Stimulated activated CD8-positive, alpha-beta memory T cell treated with anti-CD3 and anti-CD28 coated beads, Interleukin-2, amount 100 ng/mL, for 1 hour (primary cell): ENCODE measurements at places on chromosomes 13 and 19.

DNA sequence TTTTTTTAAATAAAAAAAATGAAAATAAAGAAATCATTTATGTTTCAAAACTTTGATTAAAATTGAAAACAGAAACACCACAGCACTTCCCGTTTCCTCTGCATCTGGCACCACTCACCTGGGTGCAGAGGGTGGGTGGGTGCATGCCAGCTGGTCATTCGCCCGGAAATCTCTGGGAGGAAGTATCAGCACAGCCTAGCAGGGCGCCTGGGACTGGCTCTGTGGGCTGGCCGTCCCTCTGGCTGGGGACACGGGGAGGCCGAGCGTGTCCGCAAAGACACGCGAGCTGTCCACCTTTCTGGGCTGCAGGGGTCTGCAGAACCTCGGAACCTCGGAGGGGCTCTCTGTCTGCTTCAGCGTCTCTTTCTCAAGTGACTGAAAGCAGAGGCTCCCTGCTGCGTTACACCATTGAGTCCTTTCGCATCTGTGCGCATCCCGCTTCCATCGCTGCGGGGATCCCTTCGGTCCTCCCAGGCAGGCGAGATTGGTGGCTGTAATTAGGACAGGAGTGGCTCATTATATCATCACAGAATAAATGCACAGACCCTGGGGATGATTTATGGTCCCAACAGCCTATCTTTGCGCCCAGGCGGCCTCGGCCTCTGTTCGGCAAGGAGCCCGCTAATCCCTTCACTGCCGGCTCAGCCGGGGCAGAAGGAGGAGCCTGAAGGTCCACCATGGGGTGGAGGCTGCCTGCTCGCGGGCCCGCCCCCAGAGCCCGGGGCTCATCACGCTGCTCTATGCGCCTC is 17.2 kb downstream of the CRTC1 start:
- peak; percentile 31 for DNase-seq

GRCh38 chr13:52978989-52979388 is 49.6 kb upstream of the OLFM4 start:
- DNase-seq = no peak

DNA sequence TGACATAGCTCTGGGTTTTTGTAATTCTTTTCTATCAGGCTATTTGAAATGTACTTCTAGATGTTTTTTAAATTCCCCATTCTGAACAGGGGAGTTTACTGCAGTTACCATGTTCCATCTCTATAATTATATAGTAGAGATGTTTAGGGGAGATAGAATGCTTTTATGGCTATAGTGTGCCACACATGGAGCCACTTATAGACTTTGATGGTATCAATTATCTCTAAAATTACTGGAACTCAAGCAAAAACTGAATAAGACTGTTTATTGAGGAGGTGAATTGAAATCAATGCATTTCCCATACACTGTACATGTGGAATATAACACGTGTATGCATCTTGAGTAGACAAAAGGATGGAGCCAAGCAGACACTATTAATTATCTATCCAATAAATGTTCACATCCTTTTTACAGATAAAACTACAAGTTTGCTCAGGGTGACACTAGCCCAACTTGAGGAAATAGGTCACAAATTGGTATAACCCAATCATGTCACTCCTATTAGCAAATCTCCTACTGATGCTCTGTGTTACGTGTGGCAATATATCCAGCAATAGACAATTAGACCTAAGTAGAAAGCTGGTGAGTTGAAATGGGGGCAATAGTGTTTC is 1882.6 kb downstream of the PCDH9 start:
- DNase-seq = no peak

GRCh38 chr19:22545751-22546150 is 88.4 kb upstream of the ZNF492 start:
- DNase-seq = no peak

- no peak for DNase-seq
Observed at GRCh38 chr13:112161521-112162301, 94.8 kb downstream of the SOX1 start.

GRCh38 chr19:54646331-54646841 is 16.1 kb downstream of the LILRB1 start:
- DNase-seq = no peak

GRCh38 chr19:39303373-39304184 is 7.4 kb downstream of the IFNL1 start:
- no peak for DNase-seq

DNA sequence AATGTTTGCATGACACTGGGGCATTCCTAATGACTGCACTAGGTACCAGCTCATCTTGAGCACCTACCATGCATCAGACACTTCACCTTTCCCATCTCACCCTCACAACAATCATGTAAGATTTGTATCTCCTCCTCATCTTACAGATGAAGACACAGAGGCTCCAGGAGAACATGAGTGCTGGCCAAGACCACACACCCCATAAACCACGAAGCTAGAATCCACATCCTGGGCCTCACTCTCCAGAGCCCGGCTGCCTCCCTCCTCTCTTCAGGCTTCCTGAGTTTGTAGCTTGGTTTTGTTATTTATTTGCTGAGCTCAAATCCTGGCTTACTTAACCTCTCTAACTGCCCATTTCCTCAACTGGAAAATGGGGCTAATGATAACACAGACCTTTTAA is 25.9 kb downstream of the FAM216B start:
- DNase-seq = no peak

GRCh38 chr19:14147797-14148605 is 11.6 kb upstream of the ASF1B start:
- peak; percentile 30 for DNase-seq

DNA sequence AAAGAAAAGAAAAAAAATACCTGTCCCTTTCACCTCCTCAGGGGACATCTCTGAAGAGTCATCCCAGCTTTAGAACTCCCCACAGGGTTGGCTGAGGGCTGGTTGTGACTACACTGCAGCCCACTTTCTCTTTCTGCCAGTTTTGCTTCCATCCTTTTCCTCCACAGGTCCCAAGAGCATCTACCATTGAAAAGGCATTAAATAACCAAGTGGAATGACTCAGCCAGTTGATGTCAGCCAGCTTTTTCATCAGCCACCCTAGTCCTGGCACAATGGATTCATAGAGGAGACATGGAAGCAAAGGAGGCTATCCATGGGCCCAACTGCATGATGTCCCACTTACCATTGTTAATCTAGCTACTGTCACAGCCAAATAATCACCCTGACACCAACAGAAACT is 9.2 kb upstream of the RCBTB1 start:
- DNase-seq = no peak

- no peak for DNase-seq
Observed at GRCh38 chr13:113049981-113050380, 55.6 kb upstream of the F7 start.

- DNase-seq = no peak
Observed at GRCh38 chr19:28485292-28485691, 727.7 kb downstream of the UQCRFS1 start.

- DNase-seq = no peak
Observed at GRCh38 chr13:76864259-76864658, 21.9 kb downstream of the KCTD12 start.

GRCh38 chr19:21474671-21475181 is 30.7 kb upstream of the ZNF429 start:
- peak; percentile 60 for DNase-seq

GRCh38 chr13:33367171-33367895 is 81.8 kb upstream of the STARD13 start:
- no peak for DNase-seq

DNA sequence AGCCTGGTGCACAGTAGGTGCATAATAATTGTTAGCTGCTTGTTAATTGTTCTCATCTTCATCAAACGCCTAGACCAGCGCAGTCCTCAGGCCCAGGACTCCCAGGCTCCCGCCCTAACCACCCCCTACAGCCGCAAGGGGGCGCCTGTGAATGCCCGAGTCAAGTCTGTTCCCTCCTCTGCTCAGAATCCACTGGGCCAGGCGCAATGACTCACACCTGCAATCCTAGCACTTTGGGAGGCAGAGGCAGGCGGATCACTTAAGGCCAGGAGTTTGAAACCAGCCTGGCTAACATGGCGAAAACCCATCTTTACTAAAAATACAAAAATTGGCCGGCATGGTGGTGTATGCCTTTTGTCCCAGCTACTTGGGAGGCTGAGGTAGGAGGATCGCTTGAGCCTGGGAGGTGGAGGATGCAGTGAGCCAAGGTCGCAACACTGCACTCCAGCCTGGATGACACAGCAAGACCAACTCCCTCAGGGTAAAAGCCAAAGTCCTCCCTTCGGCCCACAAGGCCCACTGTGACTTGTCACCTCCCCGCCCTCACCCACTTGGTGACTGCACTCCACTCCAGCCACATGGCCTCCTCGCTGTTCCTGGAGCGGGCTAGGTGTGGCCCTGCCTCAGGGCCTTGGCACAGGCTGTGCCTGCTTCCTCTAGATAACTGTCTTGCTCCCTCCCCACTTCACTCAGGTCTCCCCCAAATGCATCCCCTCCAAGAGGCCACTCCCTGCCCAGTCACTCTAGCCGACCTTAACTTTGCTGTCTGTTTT is 9.1 kb downstream of the ZNF653 start:
- peak; percentile 45 for DNase-seq

GRCh38 chr19:35885904-35886303 is 14.4 kb downstream of the NFKBID start:
- no peak for DNase-seq

GRCh38 chr19:7429638-7430282 is 59.1 kb downstream of the PEX11G start:
- no peak for DNase-seq

DNA sequence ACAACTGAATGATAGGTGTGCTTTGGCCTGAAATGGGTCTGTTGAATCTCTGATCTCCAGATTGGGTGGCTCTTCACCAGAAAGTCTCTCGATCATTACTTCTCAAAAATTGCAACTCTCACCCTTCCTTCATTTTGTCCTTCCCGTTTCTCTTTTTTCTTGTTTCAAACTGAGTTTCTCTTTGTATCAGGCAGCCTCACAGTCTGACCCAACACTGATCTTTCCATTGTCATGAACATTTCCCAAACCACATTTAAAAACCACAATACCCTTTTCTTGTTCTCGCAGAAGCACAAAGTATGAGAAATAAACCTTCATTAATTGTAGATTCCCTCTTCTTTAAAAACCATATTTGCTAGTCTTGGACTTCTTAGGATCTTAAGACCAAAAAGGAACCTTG is 33.6 kb upstream of the HMGB1 start:
- no peak for DNase-seq

GRCh38 chr13:51770681-51771417 is 33.1 kb downstream of the DHRS12 start:
- no peak for DNase-seq

GRCh38 chr19:38904581-38905539 is 5.1 kb downstream of the NFKBIB start:
- DNase-seq = no peak

- no peak for DNase-seq
Observed at GRCh38 chr13:105643966-105644365, 891.5 kb downstream of the EFNB2 start.

- DNase-seq = no peak
Observed at GRCh38 chr13:26971990-26972887, 199.4 kb downstream of the USP12 start.

DNA sequence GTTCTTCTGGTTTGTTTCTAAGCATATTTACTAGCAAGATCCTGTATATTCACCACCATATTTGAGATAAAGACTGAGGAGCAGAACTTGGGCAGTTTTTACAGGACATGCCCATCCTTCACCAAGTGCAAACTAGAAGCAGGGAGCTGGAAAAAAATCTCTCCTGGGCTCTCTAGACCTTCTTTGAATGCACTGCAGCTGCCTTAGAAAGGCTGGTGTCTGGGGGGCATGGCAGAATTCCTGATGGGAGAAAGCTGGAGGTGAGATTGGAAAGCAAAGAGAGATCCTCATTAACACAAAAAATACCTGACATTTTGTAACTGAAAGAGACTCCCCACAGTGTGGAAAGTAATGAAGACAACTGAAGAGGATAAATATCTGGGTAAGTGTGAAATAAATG is 1612.1 kb downstream of the OLFM4 start:
- no peak for DNase-seq

DNA sequence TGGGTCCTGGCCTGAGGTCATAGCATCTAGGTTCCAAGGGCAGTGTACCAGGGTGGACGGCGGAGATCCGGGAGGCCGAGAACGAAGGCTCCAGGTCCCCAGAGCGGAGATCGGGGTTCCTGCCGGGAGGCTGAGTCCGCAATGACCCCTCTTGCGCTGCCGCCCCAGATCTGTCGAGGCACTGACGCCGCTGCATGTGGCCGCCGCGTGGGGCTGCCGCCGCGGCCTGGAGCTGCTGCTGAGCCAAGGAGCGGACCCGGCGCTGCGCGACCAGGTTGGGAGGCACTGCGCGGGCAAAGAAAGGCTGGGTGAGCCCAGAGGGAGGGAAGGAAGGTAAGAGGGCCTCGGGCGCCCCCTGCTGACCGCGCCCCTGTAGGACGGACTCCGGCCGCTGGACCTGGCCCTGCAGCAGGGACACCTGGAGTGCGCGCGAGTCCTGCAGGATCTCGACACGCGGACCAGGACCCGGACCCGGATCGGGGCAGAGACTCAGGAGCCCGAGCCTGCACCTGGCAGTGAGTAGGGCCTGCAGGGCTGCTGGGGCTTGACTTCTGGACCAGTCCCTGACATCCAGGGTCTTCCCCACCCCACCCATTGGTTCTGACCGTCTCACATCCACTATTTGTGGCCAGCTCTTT is 906 bp downstream of the ANKLE1 start:
- DNase-seq = peak; percentile 50

GRCh38 chr19:1089126-1089771 is 5.9 kb downstream of the POLR2E start:
- no peak for DNase-seq

DNA sequence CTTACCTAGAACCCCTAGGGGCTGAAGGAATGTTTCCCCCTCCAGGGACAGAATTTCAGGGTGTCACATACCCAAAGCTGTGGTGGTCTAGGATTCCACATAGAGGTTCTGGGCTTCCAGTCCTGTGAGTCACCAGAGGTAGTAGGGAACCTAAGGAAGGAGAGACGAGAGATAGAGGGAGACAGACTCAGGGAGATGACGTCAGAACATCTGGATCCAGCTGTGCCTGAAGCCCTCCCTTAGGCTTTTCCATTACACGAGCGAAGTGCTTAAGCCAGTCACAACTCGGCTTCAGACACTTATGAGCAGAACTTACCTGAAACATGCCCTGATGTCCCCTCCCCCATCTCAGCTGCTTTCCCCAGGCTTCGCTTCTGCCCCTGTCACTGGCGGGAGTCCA is 11.8 kb upstream of the SELENOW start:
- no peak for DNase-seq

GRCh38 chr19:14775869-14776586 is 2.3 kb downstream of the ADGRE2 start:
- no peak for DNase-seq

- DNase-seq = no peak
Observed at GRCh38 chr19:32661318-32661717, 13.7 kb downstream of the ANKRD27 start.

DNA sequence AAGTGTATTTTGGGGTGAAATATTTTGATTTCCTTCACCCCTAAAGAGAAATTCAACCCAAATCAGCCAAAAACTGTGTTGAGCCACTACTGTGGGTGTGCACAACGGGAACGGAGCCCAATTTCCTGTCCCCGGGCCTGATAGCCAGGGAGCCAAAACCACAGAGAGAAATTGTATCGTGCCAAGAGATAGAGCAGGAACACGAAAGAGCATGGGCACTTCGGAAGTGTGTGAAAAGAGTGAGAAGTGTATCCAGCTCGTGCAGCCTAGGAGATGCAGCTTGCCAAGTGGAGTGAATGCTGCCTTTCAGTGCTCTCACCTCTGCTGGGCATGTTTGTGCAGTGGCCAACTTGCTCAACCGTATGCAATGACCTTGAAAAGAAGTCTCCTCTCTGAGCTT is 19.4 kb upstream of the PLEKHF1 start:
- no peak for DNase-seq
